Stimulated activated CD8-positive, alpha-beta memory T cell treated with anti-CD3 and anti-CD28 coated beads, Interleukin-12 subunit alpha, Interleukin-12 subunit beta, amount 100 ng/mL, for 4 hours (primary cell): ENCODE measurements at places on chromosomes 5 and 9.

DNA sequence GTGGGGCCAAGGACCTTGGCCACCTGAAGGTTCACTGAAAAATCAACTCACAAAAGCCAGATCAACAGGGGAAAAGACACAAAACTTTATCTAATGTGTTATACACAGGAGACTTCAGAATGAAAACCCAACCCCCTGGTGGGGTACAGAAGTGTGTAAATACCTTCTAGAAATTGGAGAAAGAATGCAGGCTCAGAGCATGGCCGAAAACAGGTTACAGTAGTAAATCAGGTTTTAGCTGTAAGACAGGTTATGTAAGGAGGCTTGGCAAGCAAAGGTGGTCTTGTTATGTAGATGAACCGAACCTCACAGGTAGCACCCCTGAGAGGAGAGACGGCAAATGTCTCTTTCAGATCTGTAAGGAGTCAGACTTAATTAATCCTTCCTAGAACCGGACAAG is 10.0 kb downstream of the CEMIP2 start:
- DNase-seq = no peak

GRCh38 chr9:82706786-82707185 is 356.2 kb downstream of the RASEF start:
- DNase-seq = no peak

- DNase-seq = no peak
Measured at GRCh38 chr9:14205463-14205862, 108.5 kb downstream of the NFIB start.

DNA sequence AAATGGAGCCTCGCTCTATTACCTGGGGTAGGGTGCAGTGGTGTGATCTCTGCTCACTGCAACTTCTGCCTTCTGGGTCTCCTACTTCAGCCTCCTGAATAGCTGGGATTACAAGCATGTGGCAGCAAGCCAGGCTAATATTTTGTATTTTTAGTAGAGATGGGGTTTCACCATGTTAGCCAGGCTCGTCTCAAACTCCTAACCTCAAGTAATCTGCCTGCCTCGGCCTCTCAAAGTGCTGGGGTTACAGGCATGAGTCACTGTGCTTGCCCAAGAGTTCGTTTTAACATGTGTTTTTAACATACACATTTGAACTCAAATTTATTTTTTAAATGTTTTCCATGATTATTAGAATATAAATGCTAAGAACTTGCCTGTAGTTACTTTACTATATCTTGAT is 34.2 kb downstream of the MARCHF6 start:
- DNase-seq = no peak

- no peak for DNase-seq
Measured at GRCh38 chr9:32350682-32351081, 33.8 kb upstream of the ACO1 start.

GRCh38 chr5:59025734-59026133 is 442.9 kb downstream of the RAB3C start:
- no peak for DNase-seq

DNA sequence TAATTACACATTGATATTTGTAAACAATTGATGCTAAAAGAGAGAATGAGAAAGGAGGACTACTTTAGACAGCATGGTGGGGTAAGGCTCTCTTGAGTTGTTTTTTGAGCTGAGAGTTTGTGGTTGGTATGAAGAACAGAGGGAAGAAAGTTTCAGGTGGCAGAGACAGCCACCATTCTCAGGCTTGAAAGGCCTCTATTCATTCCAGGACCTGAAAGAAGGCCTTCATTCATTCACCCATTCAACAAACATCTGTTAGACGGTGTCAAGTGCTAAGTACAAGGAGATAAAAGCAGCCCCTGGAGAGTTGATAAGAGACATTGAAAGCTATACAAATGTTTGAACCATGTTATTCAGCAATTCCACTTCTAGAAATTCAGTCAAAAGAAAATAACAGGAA is 21.7 kb upstream of the ADAM19 start:
- DNase-seq = no peak

DNA sequence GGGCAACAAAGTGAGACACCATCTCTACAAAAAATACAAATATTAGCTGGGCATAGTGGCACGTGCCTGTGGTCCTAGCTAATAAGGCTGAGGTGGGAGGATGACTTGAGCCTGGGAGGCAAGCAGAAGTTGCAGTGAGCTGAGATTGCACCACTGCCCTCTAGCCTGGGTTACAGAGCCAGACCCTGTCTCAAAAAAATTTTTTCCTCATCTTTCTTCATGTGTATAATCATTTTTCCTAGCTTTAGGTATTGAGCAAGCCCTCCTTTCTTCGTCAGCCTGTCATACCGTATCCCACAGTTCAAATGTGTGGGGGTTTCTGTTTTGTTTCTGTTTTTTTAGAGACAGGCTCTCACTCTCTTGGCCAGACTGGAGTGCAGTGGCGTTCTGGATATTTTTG is 41.3 kb downstream of the EHMT1 start:
- DNase-seq = no peak
